ENCODE measurements at places on chromosomes 3 and 15.

DNA sequence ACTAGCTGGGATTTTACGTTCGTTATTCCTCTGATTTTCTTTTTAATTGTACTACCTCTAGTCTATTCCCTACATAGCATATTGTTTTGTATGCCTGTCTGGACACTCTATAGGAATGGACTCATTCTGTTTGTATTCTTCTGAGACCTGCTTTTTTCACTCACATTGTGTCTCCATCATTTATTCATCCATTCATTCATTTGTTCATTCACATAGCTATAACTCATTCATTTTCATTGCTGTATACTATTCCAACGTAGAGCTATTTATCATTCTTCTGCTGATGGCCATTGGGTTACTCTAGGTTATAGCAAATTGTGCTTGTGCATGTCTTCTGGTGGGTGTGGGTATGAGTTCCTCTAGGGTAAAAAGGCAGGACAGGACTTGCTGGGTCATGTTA lies 74.0 kb upstream of the SLC6A6 start:
- no peak for DNase-seq

- peak; percentile 81 for DNase-seq
Measured at GRCh38 chr15:70956201-70956995, 63.8 kb downstream of the LRRC49 start.

DNA sequence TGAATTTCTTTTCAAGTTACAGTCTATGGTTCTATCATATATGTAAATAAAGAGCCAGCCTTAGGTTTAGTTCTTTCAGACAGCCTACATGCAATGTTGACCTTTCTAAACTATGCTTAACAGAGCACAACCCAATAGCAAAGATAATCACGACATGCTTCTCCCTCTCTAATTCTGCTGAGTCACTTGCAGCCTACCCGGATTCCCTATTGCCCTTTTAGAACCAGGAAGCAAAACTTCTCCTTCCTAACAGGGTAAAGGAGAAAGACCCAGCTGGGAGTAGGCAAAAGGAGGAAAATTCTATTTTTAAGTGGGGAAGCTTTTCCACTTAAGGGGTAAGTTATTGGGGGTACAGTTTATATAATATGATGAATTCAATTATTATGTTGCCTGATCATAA lies 79.3 kb downstream of the SLC7A14 start:
- DNase-seq: peak; percentile 82

DNA sequence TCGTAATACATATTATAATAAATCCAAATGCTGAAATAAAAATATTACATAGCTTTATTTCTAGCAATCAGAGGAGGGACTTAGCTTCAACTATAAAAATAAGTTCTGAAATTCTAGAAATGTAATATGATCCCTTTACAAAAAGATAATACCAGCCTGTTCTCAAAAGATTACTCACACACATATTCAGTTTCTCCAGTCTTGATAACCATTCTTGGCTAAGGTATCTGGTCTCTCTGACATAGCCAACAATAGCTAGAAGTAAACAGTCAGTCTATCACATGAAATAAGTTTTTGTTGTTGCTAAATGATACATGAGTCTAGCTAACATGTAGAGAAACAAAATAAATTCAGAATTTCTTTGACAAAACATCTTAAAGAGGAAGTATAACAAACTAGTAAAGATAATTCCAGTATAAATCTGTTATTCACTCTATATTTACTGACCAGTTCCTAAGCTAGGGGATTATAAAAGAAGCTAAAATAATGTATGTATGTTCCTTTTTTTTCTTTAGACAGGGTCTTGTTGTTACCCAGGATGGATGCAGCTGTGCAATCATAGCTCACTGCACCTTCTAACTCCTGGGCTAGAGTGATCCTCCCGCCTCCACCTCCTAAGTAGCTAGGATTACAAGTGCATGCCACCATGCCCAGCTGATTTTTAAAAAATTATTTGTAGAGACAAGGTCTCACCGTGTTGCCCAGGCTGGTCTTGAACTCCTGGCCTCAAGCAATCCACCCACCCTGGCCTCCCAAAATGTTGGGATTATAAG lies 170.6 kb downstream of the TBL1XR1 start:
- peak; percentile 48 for DNase-seq

- peak; percentile 31 for DNase-seq
Measured at GRCh38 chr3:127456471-127457093, 134.0 kb downstream of the TPRA1 start.

GRCh38 chr3:136171097-136171542 lies 25.0 kb downstream of the MSL2 start:
- no peak for DNase-seq

- no peak for DNase-seq
Measured at GRCh38 chr3:56835650-56836227, 34.0 kb upstream of the ARHGEF3 start.
